ENCODE measurements at places on chromosomes 2 and 18. TPM values are rescaled to one million over a fixed set of nuclear protein-coding genes. Genes with fewer than 3 reads are reported as not detected.
A peak's percentile ranks its signal among the peaks of the same experiment; 100 is the strongest.

GRCh38 chr18:25650201-25650941 lies 298.4 kb upstream of the ZNF521 start:
- DNase-seq, result peak; percentile 54

DNA sequence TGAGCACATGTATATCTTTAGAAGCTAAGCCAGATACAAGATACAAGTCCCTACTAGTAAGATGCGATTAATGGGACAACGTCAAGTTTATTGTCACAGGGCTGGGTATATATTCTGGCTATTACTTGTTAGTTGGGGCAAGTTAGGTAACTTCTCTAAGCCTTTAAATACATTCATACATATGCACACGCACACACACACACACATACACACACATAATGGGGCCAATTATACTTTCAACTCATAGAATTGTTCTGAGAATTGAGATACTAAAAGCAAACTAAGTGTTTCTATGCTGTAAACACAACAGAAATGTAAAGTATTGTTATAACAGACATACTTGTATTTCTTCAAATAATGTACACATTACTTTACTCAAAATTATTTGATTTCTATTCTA lies 116.1 kb downstream of the BCL2 start:
- DNase-seq, result no peak

DNA sequence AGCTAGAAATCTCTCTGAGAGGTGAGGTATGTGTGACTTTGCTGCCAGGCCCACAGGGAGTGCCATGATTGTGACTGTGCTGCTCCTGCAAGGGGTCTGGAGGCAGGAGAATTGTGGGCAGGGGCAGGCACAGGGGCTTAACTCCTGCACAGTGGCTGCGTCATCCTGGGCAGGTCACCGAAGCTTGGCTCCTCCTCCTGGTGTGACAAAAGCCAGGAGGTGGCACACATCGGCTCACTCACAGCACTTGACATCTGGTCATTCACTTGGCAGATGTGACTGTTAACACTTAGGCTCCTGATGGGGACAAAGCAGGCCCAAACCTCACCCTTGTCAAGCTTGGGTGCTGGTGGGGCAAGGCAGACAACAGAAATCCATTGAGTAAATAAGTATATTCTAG lies 36.4 kb upstream of the GLI2 start:
- no peak for DNase-seq

- no peak for DNase-seq
Observed at GRCh38 chr2:138137949-138138348, 173.7 kb downstream of the HNMT start.

DNA sequence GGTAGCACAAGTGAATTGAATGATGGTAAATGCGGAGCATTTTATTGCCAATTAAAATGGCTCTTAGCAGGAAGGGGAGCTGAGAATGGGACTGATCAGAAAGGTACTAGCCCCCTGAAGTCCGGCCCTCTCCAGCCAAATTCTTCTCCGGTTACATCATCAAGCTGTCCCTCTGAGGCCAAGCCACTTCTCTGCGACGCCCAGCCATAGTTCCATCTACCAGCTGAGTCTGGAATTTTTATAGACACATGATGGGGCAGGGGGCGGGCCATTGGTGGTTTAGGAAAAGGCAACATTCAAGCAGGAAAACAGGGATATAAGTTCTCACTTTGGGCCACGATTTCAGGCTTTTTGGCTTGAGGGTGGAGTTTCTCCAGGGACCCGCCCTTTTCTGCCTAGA lies 22.7 kb downstream of the RPRM start:
- no peak for DNase-seq

DNA sequence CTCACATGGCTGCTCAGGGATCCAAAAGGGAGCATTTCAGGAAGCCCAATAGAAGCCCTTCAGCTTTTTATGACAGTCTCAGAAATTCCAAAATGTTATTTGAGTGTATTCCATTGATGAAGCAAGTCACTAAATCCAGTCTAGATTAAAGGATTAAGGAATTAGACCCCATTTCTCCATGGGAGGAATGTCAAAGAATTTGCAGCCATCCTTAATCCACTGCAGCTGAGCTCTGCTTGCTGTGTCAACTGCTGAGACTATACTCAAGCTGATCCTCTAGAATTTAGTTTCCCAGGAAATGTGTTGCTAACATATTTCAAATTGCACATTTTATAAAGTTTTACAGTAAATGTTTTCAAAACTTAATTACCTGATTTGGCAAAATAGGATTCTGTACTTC lies 28.4 kb upstream of the C2orf69 start:
- no peak for DNase-seq

GRCh38 chr2:226497146-226497909 lies 302.3 kb downstream of the IRS1 start:
- no peak for DNase-seq

GRCh38 chr2:147636886-147637285 lies 207.9 kb upstream of the ACVR2A start:
- no peak for DNase-seq

- DNase-seq, result peak; percentile 51
Observed at GRCh38 chr2:201852878-201853415, 46.6 kb downstream of the CDK15 start.

DNA sequence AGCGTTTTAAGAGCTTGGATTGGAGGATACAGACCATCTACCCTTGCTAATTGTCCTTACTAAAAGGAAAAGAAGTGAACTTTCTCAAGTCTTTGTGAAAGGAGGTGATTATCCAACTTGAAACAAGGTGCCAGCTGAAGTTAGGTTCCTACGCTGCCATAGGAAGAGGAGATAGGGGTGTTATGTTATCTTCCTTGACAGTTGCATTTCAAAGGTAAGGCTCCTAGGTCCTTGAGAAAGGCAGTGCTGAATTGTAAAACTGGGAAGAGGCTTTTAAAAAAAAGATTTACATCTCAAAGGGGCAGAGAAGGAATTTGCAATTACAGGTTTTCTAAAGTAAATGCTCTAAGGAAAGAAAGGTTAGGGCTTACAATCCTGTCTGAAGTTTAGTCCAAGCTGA lies 810.2 kb upstream of the LRATD1 start:
- DNase-seq, result no peak

Gene ARMC9
- 9.1 TPM for polyA plus RNA-seq

Gene ERFE
- polyA plus RNA-seq, result 0.43 TPM

Gene CXCR2
- polyA plus RNA-seq, result 0.18 TPM
